Vagina (tissue), 2 donors: ENCODE measurements at places on chromosomes 4 and X. TPM values are rescaled to one million over a fixed set of nuclear protein-coding genes. Genes with fewer than 3 reads are reported as not detected.

HOPX gene
- total RNA-seq: 112 TPM

GYG2 gene
- 15.7 TPM for total RNA-seq

PALLD gene
- total RNA-seq: 229 TPM

SPANXD gene
- total RNA-seq: not detected

TEX13D gene
- total RNA-seq: not detected

CT45A3 gene
- not detected for total RNA-seq

CYSLTR1 gene
- 0.98 TPM for total RNA-seq

RPS6KA6 gene
- total RNA-seq: 2.7 TPM

OPRPN gene
- total RNA-seq: not detected

NALF2 gene
- 0.49 TPM for total RNA-seq

MAGEA4 gene
- not detected for total RNA-seq

NR3C2 gene
- 9.6 TPM for total RNA-seq

CSN3 gene
- total RNA-seq: not detected

GJB1 gene
- total RNA-seq: not detected

FAM133A gene
- total RNA-seq: not detected

CPE gene
- total RNA-seq: 103 TPM

DAPP1 gene
- 22.6 TPM for total RNA-seq

AR gene
- total RNA-seq: 35.1 TPM

MBNL3 gene
- total RNA-seq: 10.1 TPM

CTAG1B gene
- not detected for total RNA-seq

NAAA gene
- 110 TPM for total RNA-seq

CT45A10 gene
- not detected for total RNA-seq

HAUS3 gene
- total RNA-seq: 9.6 TPM

ASB11 gene
- total RNA-seq: not detected

KLHL13 gene
- 10.6 TPM for total RNA-seq

FAM193A gene
- total RNA-seq: 31.4 TPM

XKRX gene
- 0.74 TPM for total RNA-seq

ANK2 gene
- 64.6 TPM for total RNA-seq

VEGFC gene
- 14.2 TPM for total RNA-seq

MAGEB6 gene
- total RNA-seq: not detected

CT47B1 gene
- total RNA-seq: not detected

PWWP3B gene
- total RNA-seq: 2.5 TPM

CCSER1 gene
- total RNA-seq: 8.1 TPM

MTNR1A gene
- not detected for total RNA-seq

NOX1 gene
- not detected for total RNA-seq

SLC4A4 gene
- total RNA-seq: 3.2 TPM

SHROOM3 gene
- total RNA-seq: 6.9 TPM
